ENCODE measurements at places on chromosomes 4 and X. TPM values are rescaled to one million over a fixed set of nuclear protein-coding genes. Genes with fewer than 3 reads are reported as not detected.

GRCh38 chr4:181301735-181302710, 941.2 kb upstream of the TENM3 start:
- no peak overlapping the region for H3K4me3 ChIP-seq
- H3K27ac ChIP-seq = no peak overlapping the region
- no peaks in the 10 kb centered on the region for H3K36me3 ChIP-seq
- H3K4me1 ChIP-seq = no peaks in the 10 kb centered on the region
- DNase-seq = no peak

GRCh38 chr4:154911097-154911496, 130.0 kb downstream of the RBM46 start:
- H3K4me3 ChIP-seq = no peak overlapping the region
- no peaks in the 10 kb centered on the region for H3K36me3 ChIP-seq
- H3K27ac ChIP-seq = no peak overlapping the region
- no peaks in the 10 kb centered on the region for H3K4me1 ChIP-seq
- DNase-seq = no peak

DNA sequence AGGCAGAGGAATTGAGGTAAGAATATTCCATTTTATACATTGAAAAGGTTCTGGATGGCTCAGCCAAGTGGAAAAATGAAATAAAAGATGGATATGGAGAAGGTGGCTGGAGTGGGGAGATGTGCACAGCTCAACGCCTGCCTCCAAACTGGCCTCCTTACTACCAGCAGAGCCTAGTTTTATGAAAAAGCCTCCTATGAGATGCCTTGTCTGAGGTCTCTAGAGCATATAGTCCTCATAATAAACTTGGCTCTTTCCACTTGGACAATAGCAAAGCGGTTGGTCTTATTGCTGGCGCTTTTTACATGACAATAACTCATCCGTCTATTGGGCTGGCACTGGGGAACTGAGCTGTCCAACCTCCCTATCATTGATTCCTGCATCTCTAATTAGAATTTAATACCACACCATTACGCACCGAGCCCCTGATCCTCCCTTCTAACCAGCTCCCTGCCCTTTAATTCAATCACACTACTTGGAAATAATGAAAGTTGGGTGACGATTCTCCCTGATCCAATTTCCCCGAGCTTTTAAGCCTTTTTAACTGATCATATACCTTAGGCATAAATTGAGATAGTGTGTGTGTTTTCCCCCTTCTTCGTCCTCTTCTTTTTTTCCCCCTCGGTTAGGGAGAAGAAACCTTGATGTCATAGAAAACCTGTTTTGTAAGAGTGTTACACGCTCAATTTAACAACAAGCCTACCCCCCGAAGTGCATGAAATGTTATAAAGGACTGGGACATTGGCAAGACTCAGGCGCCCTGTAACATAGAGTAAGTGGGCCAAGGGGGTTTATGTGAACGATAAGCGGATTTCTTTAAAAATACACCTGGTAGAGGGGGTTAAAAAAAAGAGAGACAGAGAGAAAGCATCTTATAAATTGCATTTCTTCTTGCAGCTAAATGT, at the start of gene PHOX2B:
Gene PHOX2B (minus strand): TSS at position 155 of the 905 bp plus-strand sequence. CDS start 115 bp downstream, at position 40.
- peaks cover 30% of the 10 kb centered on the region for H3K4me1 ChIP-seq
- H3K27me3 ChIP-seq = peaks cover 65% of the 10 kb centered on the region
- DNase-seq = no peak

DNA sequence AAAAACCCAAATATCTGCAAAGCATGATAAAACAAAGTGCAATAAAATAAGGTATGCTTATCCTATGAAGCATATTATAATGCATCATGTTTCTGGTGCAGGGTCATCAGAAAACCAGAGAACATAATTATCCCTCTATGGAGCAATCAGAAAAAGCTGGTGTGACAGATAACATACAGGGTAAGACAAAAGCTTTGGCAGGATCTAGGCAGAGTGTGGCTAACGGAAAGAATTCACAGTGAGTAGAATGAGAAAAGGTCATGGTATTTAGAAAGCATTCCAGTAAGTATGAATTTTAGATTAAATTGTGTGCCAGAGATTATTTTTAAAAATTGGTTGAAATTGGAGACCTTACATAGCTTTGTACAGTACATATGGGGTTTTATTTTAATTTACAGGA, 29.0 kb upstream of the UGT2B4 start:
- DNase-seq = no peak
- peak overlapping the region; percentile 35 for H3K4me3 ChIP-seq
- H3K27me3 ChIP-seq = no peaks in the 10 kb centered on the region

DNA sequence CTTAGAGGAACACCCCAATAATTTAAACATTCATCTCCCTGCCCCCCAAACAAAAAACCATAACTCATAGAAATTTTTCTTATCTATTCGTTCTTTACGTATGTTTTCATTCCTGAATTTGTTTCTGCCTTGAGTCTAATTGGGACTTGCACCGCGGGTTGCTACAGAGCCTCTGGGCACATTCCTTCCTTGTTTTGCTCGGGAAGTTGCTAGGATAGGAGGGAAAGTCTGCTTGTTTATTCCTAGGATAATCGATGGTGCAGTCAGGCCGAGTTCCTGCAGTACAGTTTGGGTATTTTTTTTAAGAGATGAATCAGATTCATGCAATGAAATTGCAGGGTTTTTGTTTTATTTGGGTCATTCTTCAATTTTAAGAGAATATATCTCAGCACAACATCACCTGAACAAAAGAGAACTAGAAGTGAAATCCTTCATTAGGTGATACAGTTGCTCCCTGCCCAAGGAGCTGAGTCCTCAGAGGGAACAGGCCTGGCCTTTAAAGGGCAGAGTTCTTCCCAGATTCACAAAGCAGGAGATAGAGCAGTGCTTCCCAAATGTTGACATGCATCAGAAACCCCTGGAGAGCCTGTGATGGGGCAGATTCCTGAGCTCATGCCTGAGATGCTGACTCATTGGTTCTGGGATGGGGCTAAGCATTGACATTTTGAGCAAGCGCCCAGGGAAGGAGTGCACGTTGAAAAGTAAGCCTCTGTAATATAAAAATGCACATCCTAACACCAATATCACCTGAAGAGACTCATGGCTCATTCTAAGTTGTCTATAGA, 114.9 kb upstream of the FAM9B start:
- no peaks in the 10 kb centered on the region for H3K27me3 ChIP-seq
- no peaks in the 10 kb centered on the region for H3K36me3 ChIP-seq
- no peaks in the 10 kb centered on the region for H3K4me1 ChIP-seq
- H3K27ac ChIP-seq = no peak overlapping the region

DNA sequence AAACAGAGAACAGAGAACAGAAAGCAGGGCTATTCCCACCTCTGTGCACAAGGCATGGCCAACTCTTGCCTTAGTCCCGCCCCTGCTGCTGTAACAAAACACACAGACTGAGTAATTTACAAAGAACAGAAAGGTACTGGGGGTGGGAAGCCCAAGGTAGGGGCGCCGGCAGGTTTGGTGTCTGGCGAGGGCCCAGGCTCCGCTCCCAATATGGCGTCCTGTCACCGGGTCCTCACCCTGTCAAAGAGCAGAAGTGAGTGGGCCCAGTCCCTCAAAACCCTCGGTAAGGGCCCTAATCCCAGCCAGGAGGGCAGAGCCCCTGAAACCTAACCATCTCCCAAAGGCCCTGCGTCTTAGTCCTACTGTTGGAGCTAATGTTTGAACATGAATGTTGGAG, 71.0 kb downstream of the FAM53A start:
- H3K4me3 ChIP-seq = no peak overlapping the region
- no peaks in the 10 kb centered on the region for H3K4me1 ChIP-seq
- H3K36me3 ChIP-seq = no peaks in the 10 kb centered on the region
- no peak for DNase-seq
- H3K27ac ChIP-seq = no peak overlapping the region

DNA sequence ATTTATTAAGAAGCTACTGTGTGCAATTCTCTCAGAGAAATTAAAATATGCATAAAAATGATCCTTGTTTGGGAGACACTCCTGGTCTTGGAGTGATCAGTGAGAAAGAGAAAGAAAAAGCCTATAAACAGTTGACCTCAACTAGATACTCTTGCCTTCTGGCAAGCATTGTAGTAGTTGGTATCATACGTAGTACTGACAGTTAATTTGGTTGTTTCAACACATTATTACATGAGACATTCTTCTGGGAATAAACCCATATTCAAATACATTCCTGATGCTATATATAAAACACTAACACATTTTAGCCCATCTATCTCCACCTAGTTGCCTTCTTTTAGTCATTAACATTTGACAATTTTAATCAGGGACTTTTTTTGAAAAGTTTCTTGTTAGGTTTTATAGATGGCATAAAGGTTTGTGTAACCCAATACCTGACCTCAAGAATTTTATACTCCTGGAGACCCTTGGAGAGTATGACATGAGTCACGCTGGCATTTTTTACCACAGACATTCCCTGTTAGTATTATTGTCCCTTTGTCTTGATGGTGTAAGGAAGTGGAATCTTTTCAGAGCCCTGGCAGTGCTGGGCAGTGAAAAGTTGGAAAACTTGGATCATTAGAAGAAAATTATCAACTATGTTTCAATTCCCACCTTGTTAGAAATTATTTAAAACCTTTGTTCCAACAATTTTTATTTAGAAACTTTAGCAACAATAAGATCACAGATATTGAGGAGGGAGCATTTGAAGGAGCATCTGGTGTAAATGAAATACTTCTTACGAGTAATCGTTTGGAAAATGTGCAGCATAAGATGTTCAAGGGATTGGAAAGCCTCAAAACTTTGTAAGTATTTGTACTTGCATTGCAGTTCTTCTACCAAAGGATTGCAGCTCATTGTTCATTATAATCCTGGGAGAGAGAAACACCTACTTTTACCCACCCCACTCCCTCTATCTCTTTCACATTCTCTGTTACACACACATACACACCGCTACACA, 167.1 kb upstream of the PACRGL start:
- no peak overlapping the region for H3K27ac ChIP-seq
- no peak overlapping the region for H3K4me3 ChIP-seq
- DNase-seq = no peak
- H3K36me3 ChIP-seq = no peaks in the 10 kb centered on the region
- H3K27me3 ChIP-seq = no peaks in the 10 kb centered on the region

DNA sequence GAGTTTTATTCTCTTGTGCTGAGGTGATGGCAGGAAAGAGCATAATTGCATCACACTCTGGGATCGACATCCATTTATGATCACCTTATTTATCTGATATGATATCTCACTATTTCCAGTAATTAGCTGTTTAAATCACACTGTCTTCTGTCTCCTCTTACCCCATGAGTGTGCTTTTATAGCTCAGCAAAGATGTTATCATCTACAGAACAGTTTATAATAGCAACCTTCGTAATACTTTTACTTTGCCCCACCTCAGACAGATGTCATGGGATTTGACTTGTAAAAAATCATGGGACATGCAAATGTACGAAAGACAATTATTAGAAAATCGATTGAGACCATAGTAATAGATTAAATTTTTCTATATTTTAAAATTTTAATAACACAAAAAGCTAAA, 1122.3 kb upstream of the PCDH10 start:
- no peaks in the 10 kb centered on the region for H3K27me3 ChIP-seq
- H3K4me3 ChIP-seq = no peak overlapping the region
- H3K27ac ChIP-seq = no peak overlapping the region
- H3K36me3 ChIP-seq = no peaks in the 10 kb centered on the region

GRCh38 chr4:129336457-129337227, 240.7 kb downstream of the C4orf33 start:
- no peak overlapping the region for H3K4me3 ChIP-seq
- H3K36me3 ChIP-seq = no peaks in the 10 kb centered on the region
- no peak overlapping the region for H3K27ac ChIP-seq
- no peak for DNase-seq
- H3K27me3 ChIP-seq = no peaks in the 10 kb centered on the region
- no peaks in the 10 kb centered on the region for H3K4me1 ChIP-seq

GRCh38 chr4:173935622-173936405, 347.7 kb downstream of the FBXO8 start:
- H3K4me1 ChIP-seq = no peaks in the 10 kb centered on the region
- no peak for DNase-seq
- H3K36me3 ChIP-seq = no peaks in the 10 kb centered on the region
- H3K27ac ChIP-seq = no peak overlapping the region
- no peak overlapping the region for H3K4me3 ChIP-seq
- H3K27me3 ChIP-seq = no peaks in the 10 kb centered on the region

The WAS gene
- 4.5 TPM for total RNA-seq

The CYLC1 gene
- total RNA-seq = not detected

The IL1RAPL1 gene
- 3.0 TPM for total RNA-seq

The FGFBP2 gene
- 10.7 TPM for total RNA-seq

The NPY2R gene
- total RNA-seq = not detected

The HSD17B11 gene
- 33.8 TPM for total RNA-seq

The AKAP14 gene
- total RNA-seq = not detected

Data from right atrium auricular region (tissue), 2 donors.